NCI-H1092 (cell line): ENCODE measurements at places on chromosomes 4 and X.

- DNase-seq: no peak
Measured at GRCh38 chrX:118727686-118728339, 407 bp downstream of the IL13RA1 start.

GRCh38 chrX:145990051-145990450, 172.4 kb downstream of the SLITRK2 start:
- DNase-seq: no peak

- no peak for DNase-seq
Measured at GRCh38 chrX:99703473-99703872, 706.6 kb downstream of the PCDH19 start.

DNA sequence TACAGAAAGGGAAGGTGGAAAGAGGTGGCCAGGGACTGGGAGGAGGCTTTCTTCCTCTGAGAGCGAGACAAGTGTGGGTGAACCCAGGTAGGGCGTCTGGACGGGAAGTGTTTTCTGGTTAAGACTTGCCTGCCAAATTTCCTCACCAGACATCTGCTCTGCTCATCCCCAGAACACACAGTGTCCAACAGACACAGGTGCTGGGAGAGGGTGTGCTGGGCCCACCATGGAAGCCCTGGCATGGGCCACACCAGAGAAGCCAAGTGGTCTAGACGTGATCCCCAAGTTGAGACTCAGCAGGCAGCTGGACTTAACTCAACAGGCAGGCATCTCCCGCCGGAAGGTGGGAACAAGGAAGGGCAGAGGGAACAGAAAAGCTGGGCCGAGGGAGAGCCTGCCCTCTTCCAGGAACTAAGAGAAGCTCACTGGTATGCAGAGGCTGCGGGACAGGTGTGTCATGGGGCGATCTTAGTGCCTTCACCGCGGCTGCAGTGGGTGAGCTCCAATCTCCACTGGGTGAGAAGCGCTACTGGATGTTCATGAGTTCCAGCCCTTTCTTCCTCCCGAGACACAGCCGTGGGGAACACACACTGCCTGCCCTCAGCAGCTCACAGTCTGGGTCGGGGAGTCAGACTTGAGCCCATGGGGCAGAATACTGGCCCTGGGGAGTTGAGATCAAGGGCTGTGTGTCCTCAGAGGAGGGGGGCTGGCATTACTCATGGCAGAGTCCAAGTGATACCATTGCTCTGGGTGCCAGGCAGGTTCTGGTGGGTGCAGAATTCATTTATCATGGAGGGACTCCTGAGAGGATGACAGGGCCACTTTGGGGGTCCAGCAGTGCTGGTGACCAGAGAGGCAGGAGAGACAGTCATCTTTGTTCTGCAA, 110.2 kb downstream of the CPZ start:
- DNase-seq: no peak

DNA sequence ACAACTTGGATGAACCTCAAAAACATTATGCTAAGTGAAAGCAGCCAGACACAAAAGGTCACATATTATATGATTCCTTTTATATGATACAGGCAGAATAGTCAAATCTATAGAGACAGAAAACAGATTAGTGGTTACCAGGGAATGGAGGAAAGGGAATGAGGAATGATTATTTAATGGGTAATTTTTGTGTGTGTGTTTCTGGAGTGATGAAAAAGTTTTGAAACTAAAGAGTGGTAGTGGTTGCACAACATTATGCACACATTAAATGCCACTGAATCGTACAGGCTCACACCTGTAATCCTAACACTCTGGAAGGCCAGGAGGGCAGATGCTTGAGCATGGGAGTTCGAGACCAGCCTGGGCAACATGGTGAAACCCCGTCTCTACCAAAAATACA, 19.6 kb upstream of the SOD3 start:
- no peak for DNase-seq

DNA sequence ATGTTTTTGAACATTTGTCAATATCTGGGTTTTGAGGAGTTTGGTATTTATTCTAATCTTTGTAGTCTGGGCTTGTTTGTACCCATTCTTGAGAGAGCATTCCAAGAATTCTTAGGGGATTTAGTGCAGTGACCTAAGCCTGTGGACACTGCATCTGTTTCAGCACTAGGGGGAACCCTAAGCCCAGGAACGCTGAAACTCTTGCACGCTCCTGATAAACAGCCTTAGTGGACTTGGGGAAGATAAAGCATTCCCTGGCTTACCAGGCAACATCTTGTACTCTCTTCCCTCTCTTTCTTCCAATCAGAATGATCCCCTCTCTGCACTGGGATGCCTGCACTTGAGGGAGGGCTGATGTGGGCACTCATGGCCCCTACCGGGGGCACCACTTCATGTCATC, 654.9 kb upstream of the HTR2C start:
- peak; percentile 1 for DNase-seq

DNA sequence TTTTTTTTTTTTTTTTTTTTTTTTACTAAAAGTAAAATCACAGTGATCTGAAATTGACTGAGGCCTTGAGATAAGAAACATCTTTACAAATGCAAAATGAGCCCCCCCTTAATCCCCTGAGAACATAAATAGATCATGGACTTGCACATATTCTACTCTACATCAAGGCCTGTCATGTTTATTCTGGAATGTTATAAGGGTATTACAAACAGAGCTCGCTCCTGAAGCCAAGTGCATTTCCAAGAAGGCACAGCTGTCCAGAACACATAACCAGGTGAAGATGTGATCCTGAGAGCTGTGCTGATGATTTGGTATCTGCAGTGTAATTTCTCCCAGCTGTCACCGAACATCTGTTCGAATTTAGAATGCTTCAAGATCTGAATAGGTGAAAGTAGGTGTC, 384.5 kb downstream of the GPAT3 start:
- DNase-seq: no peak

GRCh38 chrX:84144281-84144680, 43.7 kb downstream of the RPS6KA6 start:
- DNase-seq: no peak

- no peak for DNase-seq
Measured at GRCh38 chrX:38089173-38089982, 83.0 kb downstream of the SYTL5 start.

DNA sequence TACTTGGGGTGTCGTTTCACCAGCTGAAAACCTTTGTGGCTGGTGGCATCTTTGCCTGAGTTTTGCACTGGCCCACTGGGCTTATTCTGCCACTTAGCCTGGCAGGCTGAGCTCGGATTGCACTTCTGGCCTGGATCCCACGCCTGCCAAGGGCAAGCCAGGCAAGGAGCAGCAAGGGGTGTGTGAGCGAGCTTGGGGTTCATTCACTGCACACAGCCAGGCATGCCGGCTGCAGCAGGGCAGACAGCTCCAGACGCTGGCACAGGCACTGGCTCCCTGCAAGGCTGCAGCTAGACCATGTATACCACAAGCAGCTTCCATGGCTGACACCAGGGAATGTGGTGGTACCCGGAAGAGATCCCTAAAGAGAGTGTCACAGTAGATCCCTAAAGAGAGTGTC, 476.3 kb downstream of the EPHA5 start:
- no peak for DNase-seq

- DNase-seq: no peak
Measured at GRCh38 chr4:152363086-152363485, 172.8 kb downstream of the FBXW7 start.

DNA sequence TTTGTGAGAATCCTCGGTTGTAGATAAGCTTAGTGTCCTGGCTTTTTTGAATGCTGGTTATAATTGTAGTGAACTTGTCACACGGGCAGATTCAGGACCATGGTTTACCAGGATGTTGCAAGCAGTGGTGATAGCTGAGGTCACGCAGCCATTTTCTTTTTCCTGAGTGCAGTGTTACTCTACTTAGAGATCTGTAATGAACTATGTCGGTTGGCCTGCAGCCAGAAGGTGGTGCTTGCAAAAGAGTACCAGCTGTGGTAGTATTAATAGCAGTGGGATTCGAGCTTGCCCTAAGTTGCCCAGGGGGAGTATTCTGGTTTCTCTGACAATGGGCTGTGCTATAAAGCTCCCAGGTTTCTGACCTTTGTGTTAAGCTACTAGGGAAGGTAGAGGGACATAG, 368.9 kb downstream of the SLITRK2 start:
- no peak for DNase-seq

DNA sequence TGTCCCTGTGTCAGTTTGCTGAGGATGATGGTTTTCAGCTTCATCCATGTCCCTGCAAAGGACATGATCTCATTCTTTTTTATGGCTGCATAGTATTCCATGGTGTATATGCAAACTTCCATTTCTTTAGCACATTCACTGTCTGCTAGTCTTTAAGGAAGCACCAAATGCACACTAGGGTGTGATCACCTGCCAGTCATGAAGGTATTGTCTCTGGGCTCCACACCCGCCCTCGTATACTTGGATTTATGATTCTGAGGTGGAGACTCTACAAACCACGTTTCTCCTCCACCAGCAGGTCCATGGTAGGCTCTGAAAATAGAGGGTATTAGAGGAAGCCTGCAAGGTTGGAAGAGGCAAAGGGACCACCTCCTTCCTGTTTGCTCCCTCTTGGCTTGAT, 75.9 kb upstream of the MAML3 start:
- no peak for DNase-seq

GRCh38 chr4:41575665-41576064, 37.7 kb downstream of the LIMCH1 start:
- no peak for DNase-seq

DNA sequence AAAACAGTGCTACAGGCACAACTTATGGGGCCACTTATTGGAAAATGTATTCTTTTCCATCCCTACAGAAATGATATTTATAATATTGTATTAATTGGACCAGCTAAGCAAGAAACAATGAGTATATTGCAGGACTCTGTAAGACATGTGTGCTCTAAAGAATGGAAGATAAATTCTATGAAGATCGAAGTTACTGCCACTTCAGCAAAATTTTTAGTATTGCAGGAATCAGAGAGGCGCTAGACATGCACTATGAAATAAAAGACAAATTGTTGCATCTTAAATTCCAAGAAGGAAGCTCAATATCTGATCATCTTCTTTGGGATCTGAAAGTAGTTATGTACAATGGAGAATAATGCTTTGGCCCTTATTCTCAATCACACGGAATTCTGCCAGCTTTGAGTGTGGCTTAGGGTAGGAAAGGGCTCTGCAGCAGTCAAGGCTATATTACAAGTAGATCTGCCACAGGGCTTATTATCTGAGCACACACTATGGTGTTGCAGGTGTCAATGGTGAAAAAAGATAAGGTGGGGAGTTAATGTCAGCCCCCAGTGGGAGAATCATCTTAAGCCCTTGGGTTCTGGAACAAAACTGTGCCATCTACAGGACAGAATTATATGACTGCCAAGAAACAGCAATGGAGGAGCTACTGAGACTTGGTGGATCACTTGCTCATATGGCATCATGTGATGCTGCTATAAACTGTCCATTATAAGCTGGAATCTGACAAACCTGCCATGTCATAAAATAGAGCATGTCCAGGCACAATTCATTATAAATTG, 334.0 kb upstream of the NDST3 start:
- DNase-seq: no peak

GRCh38 chr4:70559211-70559830, 32.7 kb upstream of the AMBN start:
- peak; percentile 6 for DNase-seq

- no peak for DNase-seq
Measured at GRCh38 chr4:19689511-19689910, 562.2 kb upstream of the SLIT2 start.

- no peak for DNase-seq
Measured at GRCh38 chr4:26663888-26664287, 80.0 kb downstream of the TBC1D19 start.

- DNase-seq: no peak
Measured at GRCh38 chr4:124777007-124777406, 64.5 kb upstream of the ANKRD50 start.

- DNase-seq: no peak
Measured at GRCh38 chrX:63686878-63687714, 97.9 kb downstream of the ARHGEF9 start.

- no peak for DNase-seq
Measured at GRCh38 chr4:152663203-152664066, 16.4 kb downstream of the TMEM154 start.

DNA sequence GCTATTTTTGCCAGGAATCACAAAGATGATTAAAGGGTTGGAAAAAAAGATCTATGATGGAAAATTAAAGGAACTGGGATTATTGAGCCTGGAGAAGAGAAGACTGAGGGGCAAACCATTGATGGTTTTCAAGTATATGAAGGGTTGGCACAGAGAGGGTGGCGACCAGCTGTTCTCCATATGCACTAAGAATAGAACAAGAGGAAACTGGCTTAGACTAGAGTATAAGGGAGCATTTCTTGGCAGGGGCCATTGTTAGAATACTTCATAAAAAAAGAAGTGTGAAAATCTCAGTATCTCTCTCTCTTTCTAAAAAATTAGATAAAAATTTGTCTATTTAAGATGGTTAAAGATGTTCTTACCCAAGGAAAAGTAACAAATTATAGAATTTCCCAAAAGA, 75.1 kb downstream of the NPNT start:
- DNase-seq: no peak

GRCh38 chr4:141350122-141350905, 129.6 kb downstream of the ZNF330 start:
- no peak for DNase-seq

- DNase-seq: no peak
Measured at GRCh38 chrX:31271615-31272471, 200.0 kb upstream of the FTHL17 start.
